ENCODE measurements at places on chromosomes 16 and 17.
A peak's percentile ranks its signal among the peaks of the same experiment; 100 is the strongest.

- no peak for DNase-seq
Measured at GRCh38 chr16:81560979-81561657, 116.5 kb downstream of the CMIP start.

DNA sequence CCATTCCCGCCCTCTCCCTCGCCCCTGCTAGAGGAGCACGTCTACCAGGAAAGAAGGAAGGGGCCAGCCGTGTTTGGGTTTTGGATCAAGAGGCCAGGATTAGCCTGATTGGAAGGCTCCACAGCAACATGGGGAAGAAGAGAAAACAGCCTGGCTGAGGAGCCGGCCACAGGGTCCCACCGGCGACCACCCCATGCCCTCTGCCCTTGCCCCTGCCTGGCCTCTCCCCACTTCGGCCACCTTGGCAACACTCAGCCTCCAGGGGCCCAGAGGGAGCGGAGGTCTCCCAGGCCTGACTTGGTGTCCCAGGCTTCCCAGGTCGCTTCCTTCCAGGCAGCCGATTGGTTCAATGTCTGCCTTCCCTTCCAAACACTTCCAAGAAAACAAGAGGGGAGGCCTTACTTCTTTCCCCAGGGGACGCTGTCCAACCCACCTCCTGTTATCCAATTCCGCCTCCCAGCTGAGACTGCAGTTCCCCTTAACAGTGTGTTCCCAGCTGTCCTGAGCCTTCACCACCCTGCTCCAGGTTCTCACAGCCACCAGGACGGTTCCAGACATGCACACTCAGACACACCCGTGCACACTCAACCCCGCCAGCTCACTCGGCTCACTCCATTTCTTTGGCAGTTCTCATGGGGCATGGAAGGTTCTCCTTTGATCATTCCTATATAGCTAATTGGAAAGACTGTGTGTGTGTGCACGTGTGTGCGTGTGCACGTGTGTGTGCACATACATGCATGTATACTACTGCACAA is 65.4 kb downstream of the RBFOX3 start:
- DNase-seq: no peak

- no peak for DNase-seq
Measured at GRCh38 chr16:14335297-14335696, 264.2 kb downstream of the MRTFB start.

DNA sequence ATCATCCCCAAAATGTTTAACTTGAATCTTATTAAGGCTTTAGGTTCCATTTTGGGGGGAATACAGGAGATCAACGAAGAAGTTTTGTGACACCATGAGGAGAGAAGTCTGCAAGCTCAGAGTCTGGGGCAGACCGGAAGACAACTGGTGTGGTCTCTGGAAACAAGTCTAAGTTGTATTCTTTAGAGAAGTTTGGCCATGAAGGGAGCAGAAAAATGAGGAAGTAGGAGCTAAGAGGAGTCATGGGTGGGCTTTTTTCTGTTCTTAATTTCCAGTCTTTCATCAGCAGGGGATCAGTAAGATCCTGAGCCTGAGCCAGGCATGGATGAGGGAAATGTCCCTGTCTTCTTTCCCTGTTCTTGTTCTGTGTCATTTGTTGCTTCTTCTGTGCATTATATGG is 35.8 kb upstream of the NF1 start:
- DNase-seq: no peak

DNA sequence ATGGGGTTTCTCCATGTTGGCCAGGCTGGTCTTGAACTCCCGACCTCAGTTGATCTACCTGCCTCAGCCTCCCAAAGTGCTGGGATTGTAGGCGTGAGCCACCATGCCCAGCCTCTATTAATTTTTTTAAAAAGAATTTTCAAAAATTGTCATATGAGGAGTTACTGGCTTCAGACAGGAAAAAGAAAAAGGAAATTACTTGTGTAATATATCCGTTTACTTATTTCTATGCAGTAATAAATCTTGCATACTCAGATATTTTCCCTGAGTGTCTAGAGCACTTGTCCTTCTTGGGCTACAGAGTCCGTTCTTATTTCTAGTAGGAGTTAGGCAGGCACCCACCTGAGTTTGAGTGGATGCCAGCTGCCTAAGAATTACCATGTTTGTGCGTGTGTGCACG is 85.8 kb downstream of the VMP1 start:
- no peak for DNase-seq

DNA sequence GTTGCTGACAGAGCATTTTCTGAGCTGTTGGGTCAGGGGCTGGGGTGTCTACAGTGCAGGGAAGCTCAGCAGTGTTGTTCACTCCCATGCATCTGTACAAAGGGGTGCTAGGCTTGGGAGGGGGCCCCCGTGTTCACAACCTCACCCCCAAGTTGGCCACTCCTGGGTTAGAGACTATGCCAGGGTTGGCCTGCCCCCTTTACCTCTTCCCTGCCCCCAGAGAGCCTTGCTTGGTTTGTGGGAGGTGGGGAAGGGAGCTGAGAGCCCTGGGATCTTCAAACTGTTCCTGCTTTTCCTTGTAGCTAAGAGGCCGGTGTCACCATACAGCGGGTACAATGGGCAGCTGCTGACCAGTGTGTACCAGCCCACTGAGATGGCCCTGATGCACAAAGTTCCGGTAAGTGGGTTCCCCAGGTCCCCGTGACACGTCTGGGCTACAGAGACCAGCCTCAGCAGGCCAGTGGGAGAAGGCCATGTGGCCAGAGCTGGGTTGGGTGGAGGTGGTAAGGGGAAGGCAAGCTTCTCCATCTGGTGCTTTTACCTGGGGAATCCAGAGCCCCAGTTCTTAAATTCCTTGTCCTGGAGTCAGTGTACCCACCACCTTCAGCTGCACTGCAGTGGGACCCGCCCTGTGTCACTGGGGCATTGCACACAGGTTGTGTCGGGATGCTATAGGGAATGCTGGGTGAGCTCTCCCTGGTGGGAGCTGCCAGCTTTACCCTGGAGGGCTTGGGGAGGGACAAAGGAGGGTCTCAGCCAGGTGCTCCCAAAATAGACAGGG is 11.8 kb downstream of the GPRC5C start:
- peak; percentile 33 for DNase-seq

GRCh38 chr16:64304951-64305350 is 816.9 kb downstream of the CDH11 start:
- no peak for DNase-seq

DNA sequence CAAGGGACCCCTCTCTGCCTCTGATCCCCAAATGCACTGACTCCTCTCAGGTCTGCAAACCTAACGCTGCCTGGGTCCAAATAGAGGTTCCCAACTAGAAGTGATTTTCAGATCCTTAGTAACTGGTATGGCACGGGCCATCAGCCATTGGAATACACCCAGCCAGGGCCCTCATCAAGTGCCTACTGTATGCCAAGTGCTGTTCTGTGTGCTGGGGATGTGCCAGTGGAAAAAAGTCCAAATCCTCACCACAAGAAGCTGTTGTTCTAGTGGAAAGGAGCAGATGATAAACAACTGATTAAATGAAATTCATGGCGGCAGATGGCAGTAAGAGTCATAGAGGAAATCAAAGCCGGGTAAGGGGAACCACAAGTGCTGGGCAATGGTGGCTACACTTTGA is 57.2 kb upstream of the MED9 start:
- DNase-seq: peak; percentile 69

DNA sequence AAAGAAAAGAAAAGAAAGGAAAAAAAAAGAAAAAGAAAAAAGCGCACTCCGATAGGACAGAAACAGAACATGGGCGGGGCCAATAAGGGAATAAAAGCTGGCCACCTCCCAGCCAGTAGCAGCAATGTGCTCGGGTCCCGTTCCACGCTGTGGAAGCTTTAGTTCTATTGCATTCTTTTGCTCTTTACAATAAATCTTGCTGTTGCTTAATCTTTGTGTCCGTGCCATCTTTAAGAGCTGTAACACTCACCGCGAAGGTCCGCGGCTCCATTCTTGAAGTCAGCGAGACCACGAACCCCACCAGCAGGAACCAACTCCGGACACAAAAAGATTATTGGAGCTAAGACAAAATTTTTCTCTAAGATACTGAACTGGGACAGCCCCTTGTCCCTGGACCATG is 3.1 kb upstream of the ARL5C start:
- no peak for DNase-seq

DNA sequence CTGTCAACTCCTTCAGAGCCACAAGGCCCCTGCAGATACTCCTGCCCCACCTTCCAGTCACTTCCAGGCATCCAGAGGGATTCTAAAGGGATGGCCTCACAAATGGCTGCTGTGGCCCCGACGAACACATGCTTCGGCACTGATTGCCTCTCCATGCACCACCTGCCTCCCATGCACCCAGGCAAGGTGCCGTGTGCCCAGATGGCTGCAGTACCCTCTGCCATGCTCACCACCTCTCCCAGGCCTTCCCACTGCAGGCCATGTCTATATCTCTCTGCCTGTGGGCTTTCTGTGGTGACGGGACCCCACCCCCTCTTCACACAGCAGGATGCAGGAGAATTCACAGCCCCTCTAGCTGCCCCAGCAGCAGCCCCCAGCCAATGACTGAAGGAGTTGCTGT is 27.9 kb upstream of the LYRM9 start:
- DNase-seq: no peak

DNA sequence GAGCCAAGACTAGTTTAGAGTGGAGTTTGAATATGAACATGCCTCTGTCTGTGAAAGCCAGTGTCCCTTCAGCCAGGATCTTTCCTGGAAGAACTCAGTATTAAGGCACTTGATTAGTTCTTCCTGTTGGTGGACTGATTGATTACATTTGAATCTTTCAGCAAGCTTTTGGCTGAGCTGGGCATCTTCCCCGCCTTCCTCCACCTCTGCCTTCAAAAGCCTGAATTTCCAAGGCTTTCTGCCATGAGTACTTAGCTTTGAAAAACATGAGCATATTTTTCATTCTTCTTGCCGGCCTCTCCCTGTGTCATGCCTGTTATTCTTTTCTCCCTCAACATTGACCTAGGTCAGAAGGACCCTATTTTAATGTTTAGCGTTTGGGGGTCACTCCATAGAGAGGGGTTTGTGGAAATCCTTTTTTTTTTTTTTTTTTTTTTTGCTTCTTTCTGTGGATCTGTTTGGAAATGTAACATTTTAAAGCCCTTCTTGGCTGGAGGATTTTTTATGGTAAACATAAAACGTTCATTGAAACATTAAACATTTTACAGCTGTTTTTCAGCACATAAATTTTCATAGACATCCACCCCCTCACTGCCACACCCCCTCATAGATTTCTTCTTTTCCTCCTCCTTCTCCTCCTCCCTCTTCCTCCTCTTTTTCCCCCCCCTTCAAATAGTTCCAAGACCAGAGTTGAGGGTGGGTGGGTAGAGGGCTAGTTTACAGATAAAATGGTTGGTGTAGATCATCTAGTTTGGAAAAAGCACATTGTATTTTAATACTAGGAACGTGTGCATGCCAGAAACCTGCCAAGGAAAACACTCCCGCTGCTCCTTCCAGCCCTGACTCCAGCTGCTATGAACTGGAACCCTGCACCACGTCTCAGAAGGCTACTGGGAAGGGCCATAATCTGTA is 645.9 kb downstream of the WWOX start:
- no peak for DNase-seq

DNA sequence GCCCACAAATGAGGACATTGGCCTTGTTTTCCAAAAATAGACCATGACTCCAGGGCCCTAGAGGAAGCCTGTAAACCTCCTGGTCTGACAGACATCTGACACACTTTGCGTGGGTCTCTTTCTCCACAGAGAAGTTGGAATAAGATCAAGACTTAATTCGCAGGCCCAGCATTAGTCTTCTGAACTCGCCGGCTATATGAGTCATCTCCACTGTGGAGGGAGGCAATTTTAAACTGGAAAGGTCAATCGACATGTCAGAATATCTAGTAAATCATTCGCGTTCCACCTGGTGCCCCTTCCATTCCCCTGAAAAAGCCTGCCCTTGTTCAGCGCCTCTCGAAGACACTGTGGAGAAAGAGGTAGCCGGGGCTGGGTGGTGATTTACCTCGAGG is 140.1 kb downstream of the CLEC16A start:
- no peak for DNase-seq

DNA sequence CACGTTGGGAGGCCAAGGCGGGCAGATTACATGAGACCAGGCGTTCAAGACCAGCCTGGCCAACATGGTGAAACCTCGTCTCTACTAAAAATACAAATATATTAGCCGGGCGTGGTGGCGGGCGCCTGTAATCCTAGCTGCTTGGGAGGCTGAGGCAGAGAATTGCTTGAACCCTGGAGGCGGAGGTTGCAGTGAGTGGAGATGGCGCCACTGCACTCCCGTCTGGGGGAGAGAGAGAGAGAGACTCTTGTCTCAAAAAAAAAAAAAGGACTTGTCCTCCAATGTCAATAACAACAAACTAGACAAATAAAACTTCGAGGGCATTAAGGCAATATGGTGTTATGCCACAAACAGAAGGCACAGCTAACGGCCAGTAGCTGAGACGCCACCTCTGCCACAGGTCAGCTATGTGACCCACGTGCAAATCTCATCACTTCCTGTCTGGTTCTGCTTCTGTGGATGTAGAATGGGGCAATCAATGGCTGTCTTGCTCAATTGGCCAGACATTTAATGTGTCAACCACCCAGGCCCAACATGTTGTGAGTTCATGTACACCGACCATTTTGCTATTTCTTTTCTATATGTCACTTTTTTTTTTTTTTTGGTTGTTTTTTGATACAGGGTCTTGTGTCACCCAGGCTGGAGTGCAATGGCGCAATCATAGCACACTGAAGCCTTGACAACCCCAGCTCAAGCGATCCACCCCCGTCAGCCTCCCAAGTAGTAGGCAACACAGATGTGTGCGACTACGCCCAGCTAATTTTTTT is 834 bp upstream of the TXNDC11 start:
- no peak for DNase-seq

GRCh38 chr17:61520897-61521296 is 68.7 kb downstream of the TBX4 start:
- no peak for DNase-seq

DNA sequence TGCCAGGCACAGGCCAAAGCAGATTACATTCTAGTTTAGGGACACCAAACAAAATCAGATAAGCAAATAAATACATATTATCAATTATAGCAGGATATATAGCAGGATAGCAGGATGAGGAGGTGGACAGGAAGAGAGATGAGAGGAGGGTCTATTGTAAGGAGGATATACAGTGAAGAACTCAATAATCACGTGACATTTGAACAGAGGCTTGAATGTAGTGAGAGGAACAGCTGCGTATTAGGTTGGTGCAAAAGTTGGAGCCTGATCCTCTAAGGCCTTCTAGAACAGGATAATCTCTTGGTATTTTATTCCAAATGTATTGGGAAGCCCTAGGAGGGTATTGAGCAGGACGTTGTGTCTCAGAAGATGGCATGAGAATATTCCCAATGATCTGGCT is 136.7 kb downstream of the CYLD start:
- no peak for DNase-seq

DNA sequence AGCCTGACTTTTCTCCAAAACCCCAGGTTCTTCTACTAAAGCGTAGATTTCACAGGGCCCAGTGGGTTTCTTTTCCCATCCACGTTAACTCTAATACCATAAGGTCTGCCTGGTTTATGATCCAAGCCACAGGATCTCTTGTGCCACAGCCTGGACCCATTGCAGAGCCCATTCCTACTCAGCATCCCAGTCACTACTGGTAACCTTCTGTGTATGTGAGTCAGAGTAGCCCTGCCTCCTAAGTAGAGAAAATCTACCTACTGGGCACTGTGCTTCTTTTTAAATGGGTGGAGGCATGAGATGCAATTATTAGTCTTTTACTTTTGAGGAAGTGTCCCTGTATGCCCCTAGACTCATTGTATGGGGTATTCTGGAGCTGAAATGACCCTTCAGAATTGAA is 13.5 kb downstream of the CCL11 start:
- DNase-seq: no peak

GRCh38 chr17:76142585-76143041 is 1.6 kb upstream of the FOXJ1 start:
- no peak for DNase-seq

- no peak for DNase-seq
Measured at GRCh38 chr17:57999496-58000017, 7.5 kb downstream of the SRSF1 start.

- no peak for DNase-seq
Measured at GRCh38 chr17:76051561-76051960, 20.8 kb downstream of the SRP68 start.
